ENCODE measurements at places on chromosomes 13 and 19.
A peak's percentile ranks its signal among the peaks of the same experiment; 100 is the strongest.

DNA sequence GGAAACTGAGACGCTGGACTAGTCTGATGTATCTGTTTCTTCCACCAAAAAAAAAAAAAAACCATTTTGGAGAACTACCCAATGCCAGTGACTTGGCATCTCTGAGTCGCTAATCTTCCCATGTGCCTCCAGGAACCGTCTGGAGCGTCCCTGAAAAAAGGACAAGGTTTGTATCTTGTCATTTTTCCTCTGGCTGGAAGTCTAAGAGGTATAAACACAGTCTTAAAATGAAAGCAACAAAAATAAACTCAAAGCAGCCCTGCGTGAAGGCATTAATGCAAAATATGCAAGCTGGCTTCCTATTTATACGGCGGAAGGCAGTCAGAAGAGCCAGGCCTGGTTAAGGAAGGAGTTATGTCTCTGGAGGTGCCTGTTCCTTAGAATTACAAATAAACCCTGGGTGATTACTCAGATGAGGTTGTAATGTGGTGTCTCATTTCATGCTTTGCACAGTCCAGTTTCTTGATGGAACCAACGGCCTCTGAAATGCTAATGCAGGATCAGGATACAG lies 20.3 kb downstream of the ACTN4 start:
- H3K27me3 ChIP-seq, result no peaks in the 10 kb centered on the region
- H3K36me3 ChIP-seq, result peaks cover 4% of the 10 kb centered on the region
- peak overlapping the region; percentile 97 for H3K27ac ChIP-seq
- peaks cover 94% of the 10 kb centered on the region for H3K4me1 ChIP-seq

DNA sequence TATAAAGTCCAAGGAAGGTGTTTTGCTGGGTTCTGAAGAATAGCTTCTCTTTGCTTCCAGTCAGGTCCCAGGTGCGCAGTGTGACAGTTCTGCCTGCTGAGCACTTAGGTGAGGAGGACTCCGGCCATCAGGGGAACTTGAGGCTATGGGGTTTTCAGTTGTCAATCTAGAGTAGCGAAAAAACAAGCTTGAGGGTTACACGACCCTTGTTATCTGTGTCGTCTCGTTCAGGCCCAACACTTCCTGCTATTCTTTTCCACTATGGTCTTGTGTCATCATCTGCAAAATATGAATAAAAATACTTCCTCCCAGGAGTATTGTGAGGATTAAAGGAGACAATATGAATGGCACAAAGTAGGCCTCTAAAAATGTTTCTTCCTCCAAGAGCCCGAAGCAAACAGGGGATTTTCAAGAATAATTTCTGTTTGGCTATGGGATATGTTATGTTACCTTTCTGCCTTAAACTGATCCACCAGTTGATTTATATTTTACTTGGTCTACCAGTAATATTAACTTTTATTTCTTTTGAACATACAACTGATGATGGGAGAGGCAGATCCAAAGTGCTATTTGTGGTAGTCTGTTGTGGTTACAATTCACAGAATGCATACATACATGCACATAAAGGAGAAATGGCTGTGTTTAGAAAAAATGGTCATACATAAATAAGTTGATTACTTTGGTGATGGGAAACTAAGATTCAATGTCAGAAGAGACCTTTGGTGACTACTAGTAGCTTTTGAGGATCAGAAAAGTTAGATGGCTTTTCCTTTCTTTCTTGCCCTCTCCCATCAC lies 40.5 kb upstream of the RCBTB2 start:
- no peak for DNase-seq
- no peak overlapping the region for H3K4me3 ChIP-seq
- peak overlapping the region; percentile 44 for H3K27ac ChIP-seq
- H3K4me1 ChIP-seq, result peaks cover 50% of the 10 kb centered on the region
- H3K27me3 ChIP-seq, result no peaks in the 10 kb centered on the region

GRCh38 chr19:47427241-47428176 lies 8.2 kb upstream of the MEIS3 start:
- H3K27ac ChIP-seq, result no peak overlapping the region
- H3K4me3 ChIP-seq, result no peak overlapping the region

GRCh38 chr13:45316338-45316737 lies 24.6 kb downstream of the TPT1 start:
- H3K27me3 ChIP-seq, result no peaks in the 10 kb centered on the region
- H3K36me3 ChIP-seq, result no peaks in the 10 kb centered on the region
- no peak overlapping the region for H3K4me3 ChIP-seq
- no peak overlapping the region for H3K27ac ChIP-seq

- DNase-seq, result no peak
- no peak overlapping the region for H3K4me3 ChIP-seq
- no peaks in the 10 kb centered on the region for H3K4me1 ChIP-seq
- H3K36me3 ChIP-seq, result no peaks in the 10 kb centered on the region
- no peak overlapping the region for H3K27ac ChIP-seq
Observed at GRCh38 chr19:1782521-1782920, 29.2 kb downstream of the ONECUT3 start.

DNA sequence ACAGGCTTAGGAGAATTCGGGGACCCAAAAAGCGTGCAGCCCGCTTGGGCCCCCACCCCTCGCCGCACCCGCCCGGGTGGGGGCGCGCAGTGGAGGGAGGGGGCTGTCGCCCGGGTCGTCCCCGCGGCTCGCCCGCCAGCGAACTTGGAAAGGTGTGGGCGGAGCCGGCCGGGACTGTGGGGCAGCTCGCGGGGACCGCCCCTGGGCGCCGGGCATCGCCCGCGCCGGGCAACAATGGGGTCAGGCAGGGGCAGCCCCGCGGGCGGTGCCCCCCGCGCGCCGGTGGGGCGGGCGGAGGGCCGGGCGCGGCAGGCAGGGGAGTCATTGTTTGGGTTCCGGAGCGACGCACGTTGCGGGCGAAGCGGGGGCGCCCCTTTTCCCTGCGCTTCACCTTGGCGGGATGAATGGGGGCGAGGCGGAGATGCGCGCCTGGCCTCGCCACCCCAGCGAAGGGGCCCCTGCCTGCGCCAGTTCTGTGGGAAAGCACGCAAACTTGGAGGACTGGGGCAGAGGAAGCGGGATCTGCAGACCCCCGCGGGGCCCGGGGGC lies 647 bp upstream of the KLF12 start:
- H3K27me3 ChIP-seq, result no peaks in the 10 kb centered on the region
- H3K4me1 ChIP-seq, result peaks cover 4% of the 10 kb centered on the region
- no peaks in the 10 kb centered on the region for H3K36me3 ChIP-seq
- peak overlapping the region; percentile 93 for H3K4me3 ChIP-seq
- peak overlapping the region; percentile 93 for H3K27ac ChIP-seq

GRCh38 chr19:38228005-38228377 lies 4.0 kb upstream of the DPF1 start:
- no peak for DNase-seq
- H3K4me3 ChIP-seq, result no peak overlapping the region
- H3K27ac ChIP-seq, result no peak overlapping the region
- peaks cover 5% of the 10 kb centered on the region for H3K27me3 ChIP-seq
- H3K36me3 ChIP-seq, result no peaks in the 10 kb centered on the region
- peaks cover 23% of the 10 kb centered on the region for H3K4me1 ChIP-seq

GRCh38 chr19:40778706-40779284 lies 748 bp downstream of the RAB4B start:
- H3K4me3 ChIP-seq, result peak overlapping the region; percentile 89
- DNase-seq, result no peak
- H3K36me3 ChIP-seq, result peaks cover under 1% of the 10 kb centered on the region
- H3K4me1 ChIP-seq, result peaks cover 18% of the 10 kb centered on the region

GRCh38 chr19:30310602-30311263 lies 61.5 kb upstream of the ZNF536 start:
- no peak for DNase-seq
- no peak overlapping the region for H3K27ac ChIP-seq
- H3K36me3 ChIP-seq, result no peaks in the 10 kb centered on the region
- H3K4me1 ChIP-seq, result no peaks in the 10 kb centered on the region
- H3K4me3 ChIP-seq, result no peak overlapping the region

DNA sequence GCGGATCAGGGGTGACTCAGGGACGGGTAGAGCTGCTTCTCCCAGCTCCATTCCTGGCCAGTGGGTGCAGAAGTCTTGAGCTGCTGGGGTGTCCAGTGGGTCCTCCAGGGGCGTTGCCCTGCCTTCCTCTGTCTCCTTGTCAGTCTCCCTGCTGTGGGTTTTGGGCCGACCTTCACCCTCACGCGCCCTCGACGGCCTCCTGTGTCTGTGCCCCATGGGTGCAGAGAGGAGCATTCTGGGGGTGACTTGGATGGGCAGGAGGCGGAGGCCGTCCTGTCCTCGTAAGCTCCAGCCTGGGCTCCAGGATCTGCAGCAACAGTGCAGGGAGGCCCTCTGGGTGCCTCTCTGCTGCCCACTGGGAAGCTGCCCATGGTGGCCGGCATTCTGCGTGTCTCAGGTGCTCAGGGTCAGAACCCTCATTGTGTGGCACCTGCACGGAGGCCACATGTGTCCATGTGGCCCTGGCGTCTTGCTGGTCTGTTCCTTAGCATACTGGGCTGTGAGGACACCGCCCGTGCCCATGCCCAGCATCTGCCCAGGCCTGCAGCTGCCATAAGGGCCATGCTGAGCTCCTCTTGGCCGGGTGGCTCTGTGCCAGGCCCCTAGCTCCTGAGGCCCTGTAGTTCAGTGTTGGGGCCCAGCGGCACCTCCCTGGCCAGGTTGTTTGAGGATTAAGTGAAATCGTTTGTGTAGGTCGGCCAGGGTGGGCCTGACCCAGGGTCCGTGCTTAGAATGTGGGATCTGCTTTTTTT lies 17.3 kb downstream of the DOT1L start:
- H3K27me3 ChIP-seq, result no peaks in the 10 kb centered on the region
- no peak overlapping the region for H3K27ac ChIP-seq
- H3K4me3 ChIP-seq, result no peak overlapping the region
- DNase-seq, result peak; percentile 67
- peaks cover 26% of the 10 kb centered on the region for H3K4me1 ChIP-seq

DNA sequence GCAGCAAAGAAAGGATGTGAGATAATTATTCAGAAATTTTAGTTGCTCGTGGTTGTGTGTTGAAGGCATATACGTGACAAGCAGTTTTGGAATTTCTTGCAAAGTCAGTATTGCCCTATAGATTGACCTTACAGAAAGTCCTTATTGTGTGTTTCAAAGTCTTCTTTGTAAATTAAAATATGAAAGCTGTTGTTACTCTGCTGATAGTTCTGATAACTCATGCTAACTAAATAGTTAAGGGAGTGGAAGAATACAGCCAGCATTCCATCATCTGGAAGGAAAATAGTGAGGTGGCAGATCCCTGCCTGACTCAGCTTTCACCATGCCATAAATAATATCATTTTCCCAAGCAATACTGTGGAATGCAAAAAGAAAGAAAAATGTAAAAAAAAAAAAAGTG lies 27.2 kb downstream of the WASF3 start:
- no peaks in the 10 kb centered on the region for H3K27me3 ChIP-seq
- no peaks in the 10 kb centered on the region for H3K4me1 ChIP-seq
- H3K27ac ChIP-seq, result no peak overlapping the region
- no peak overlapping the region for H3K4me3 ChIP-seq
- H3K36me3 ChIP-seq, result no peaks in the 10 kb centered on the region

Data from upper lobe of left lung (tissue), 6 donors.